Tongue (tissue), 3 donors: ENCODE measurements at places on chromosomes 3 and 15.

DNA sequence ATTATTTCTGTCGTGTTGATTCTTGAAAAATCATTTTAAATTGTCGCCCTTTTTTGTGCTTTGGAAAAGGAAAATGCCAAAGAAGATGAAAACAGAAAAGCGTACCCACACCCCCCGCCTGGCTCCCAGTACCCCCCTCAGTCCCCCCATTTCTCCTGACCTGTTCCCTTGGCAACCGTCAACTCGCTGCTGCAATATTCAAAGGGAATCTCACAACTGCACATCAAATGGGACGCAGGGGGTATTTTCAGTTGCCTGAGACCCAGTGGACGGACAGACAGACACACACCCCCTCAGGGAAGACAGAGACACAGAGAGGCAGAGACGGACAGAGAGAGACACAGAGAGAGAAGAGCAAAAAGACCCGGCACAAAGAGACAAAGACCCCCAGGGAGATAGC lies 83.5 kb upstream of the PRR20G start:
- no peak for DNase-seq

DNA sequence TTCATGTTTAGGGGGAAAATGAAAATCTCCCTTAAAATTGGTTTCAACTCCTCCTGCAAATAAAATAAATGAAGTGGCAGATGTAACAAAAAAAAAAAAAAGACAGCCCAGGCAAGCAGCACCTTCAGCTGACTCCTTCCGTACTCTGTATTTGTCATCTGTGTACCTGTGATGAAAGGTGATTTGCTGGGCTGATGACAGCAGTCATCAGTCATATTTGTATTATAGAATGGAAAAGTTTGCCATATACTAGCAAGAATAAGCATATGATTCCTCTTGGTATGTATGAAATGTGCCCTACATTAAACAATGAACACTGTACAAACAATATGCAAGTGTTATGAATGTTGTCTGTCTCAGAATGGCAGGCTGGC lies 44.1 kb upstream of the WWTR1 start:
- peak; percentile 19 for DNase-seq

- no peak for DNase-seq
These were observed 56.2 kb upstream of the SPATA12 start for GRCh38 chr3:57004229-57004628.

GRCh38 chr15:91031796-91032195 lies 9.4 kb upstream of the VPS33B start:
- DNase-seq: no peak

DNA sequence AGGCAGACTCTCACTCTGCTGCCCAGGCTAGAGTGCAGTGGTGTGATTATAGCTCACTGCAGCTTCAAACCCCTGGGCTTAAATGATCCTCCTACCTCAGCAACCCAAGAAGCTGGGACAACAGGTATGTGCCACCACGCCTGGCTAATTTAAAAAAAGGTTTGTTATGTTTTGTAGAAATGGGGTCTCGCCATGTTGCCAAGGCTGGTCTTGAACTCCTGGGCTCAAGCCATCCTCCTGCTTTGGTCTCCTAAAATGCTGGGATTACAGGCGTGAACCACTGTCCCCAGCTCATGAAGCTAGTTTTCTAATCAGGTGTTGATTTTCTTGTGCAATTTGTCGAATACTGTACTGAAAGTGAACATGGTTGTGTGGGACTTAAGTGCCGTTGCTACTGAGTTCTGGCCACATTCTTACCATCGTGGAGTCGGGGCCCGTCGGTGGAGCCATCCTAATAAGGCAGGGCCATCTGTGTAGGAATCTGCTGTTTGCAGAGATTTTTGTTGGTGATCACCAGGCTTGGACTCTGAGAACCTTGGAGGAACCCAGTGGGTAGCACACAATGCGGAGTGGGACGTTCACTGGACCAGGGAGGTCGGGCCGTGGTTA lies 193.2 kb downstream of the GOLGA6L6 start:
- no peak for DNase-seq

DNA sequence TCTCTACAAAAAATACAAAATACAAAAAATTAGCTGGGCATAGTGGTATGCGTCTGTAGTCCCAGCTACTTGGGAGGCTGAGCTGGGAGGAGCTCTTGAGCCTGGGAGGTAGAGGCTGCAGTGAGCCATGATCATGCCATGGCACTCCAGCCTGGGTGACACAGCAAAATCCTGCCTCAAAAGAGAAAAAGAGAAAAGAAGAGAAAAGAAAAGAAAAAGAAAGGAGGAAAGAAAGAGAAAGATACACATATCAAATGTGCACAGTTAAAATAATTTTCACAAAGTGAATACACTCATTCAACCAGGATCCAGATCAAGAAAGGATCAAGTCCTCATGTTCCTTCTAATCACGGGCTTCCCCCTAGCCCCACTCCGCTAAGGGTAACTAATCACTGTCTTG lies 5.8 kb upstream of the C15orf61 start:
- no peak for DNase-seq

GRCh38 chr15:39747326-39747725 lies 35.3 kb downstream of the FSIP1 start:
- no peak for DNase-seq

GRCh38 chr3:43074482-43074881 lies 31.4 kb downstream of the POMGNT2 start:
- no peak for DNase-seq

DNA sequence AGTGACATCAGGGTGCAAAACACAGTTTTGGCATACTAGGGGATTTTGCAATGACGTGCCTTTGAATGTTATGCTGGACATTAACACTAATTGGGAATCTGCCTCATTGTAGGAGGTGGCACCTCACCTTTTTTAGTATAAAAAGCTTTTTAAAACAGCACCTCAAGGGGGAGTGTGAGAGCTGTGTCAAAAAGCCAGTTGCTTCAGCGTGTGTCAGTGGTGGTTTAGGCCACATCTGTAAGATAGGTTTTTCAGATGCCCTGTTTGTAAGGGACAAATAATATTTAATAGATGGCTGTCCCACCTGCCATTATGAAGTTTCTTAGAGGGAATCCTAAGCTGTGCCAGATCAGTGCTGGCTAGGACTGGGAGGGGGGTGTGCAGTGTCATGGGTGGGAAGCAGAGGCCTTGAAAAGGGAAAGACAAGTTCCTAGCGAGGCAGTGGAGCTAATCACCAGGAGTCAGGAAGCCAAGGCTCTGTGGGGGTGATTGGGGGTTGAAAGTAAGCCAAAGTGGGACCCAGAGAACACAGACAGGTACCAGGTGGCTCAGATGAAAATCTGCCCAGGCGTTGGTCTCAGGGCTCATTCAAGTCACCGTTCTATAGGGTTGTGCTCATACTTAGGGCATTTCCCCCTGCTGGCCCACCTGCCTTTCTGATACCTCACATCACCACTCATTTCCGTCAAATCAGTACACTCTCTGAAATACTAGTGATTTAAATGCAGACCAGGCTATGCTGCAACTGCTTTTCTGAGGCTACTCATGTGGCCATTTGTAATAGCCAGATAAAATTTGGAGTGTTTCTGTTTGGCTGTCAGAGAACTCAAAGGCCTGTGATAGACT lies 120.5 kb downstream of the BBX start:
- no peak for DNase-seq

DNA sequence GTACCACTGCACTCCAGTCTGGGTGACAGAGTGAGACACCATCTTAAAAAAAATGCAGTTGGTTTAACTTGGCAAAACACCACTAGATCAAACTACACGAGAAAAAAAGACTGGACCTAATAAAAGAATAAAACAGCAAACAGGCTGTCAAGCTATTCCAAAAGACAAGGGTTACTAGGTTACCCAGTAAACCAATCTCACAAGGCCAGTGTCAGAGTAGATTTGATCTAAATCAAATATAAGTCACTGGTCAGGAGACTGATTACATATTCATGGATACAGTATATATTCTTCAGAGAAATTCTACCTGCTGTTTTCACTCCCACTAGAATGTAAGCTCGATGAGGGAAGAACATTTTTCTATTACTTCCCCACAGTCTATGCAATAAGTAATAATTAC lies 2.5 kb upstream of the GANC start:
- no peak for DNase-seq

- no peak for DNase-seq
These were observed 68.0 kb downstream of the OXNAD1 start for GRCh38 chr3:16332904-16333426.

DNA sequence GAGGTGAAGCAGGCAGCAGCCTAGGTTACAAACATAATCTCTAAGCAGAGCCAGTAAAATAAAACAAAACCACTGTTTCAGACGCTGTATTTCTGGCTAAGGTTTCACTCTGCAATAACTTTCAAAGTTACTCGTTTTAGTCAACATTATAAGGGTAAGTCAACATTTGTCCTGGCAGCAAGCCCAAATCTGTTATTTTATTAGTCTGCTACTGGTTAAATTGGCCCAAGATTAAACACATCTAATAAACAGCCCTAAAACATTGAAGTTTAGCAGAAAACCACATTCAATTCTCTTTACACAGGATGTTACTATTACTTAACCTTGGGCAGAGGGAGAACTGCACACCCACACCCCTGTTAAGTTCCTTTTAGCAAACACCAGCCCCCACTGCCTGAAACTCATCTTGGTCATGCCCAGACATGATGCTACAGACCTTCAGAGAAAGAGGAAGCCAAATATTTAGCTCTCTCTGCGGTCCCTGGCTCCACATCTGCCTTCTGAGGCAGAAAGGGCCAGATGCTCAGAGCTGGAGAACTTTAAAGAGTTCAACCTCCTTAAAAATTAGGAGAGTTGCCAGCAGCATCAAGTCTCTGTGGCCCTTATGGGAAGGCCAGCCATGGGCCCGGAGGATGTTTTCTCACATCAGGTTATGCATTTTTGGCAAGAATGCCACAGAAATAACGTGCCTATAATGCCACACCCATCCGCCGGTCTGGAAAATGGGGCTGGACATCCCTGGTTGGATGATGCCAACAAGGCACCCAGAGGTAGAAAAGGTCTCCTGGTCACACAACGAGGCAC lies 17.9 kb downstream of the ARHGEF3 start:
- peak; percentile 72 for DNase-seq

- DNase-seq: no peak
These were observed 69.2 kb upstream of the CSTA start for GRCh38 chr3:122255757-122256439.

- DNase-seq: peak; percentile 49
These were observed 1.4 kb downstream of the MORF4L1 start for GRCh38 chr15:78873793-78874765.

GRCh38 chr3:24683633-24684384 lies 189.2 kb upstream of the THRB start:
- peak; percentile 77 for DNase-seq

- DNase-seq: peak; percentile 82
These were observed 182.6 kb upstream of the ROPN1 start for GRCh38 chr3:124174476-124174875.

GRCh38 chr3:143538061-143538460 lies 310.2 kb downstream of the SLC9A9 start:
- no peak for DNase-seq

GRCh38 chr3:155617346-155617925 lies 127.4 kb downstream of the PLCH1 start:
- DNase-seq: no peak

- no peak for DNase-seq
These were observed 10.5 kb upstream of the SUSD5 start for GRCh38 chr3:33229066-33229465.

GRCh38 chr15:101613130-101614000 lies 38.8 kb downstream of the TM2D3 start:
- peak; percentile 85 for DNase-seq

DNA sequence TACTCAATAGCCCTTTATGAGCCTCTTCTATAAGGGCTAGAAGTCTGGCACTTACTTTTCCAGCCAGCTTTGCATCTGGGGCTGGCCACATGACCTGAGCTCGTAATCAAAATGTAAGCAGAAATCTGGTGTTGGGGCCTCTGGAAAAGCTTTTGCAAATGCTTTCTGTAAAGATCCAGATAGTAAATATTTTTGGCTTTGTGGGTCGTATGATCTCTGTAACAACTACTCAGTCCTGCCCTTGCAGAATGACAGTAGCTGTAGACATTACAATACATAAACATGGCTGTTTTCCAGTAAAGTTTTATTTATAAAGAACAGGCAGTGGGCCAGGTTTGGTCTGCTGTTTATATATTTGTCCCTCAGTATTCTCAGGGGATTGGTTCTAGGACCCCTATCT lies 46.2 kb upstream of the THRB start:
- DNase-seq: no peak

DNA sequence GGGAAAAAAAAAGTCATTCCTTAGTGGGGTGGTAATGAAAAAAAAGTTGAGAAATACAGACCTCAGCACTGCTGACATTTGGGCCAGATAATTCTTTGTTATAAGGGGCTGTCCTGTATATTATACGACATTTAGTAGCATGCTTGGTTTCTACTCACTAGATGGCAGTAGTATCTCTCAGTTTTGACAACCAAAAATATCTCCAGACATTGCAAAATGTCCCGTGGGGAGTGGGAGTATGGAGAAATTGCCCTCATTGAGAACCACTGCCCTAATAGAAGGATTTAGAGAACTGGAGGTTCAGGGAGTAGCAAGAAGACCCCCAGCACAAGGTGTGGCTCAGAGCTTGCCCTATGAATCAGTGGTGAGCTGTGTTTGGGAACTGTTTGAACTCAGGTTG lies 28.6 kb upstream of the TEX264 start:
- DNase-seq: no peak

GRCh38 chr15:56249092-56249491 lies 5.4 kb upstream of the RFX7 start:
- DNase-seq: peak; percentile 47

- no peak for DNase-seq
These were observed 109.0 kb upstream of the SLC2A2 start for GRCh38 chr3:171135549-171135948.

GRCh38 chr3:172042136-172042662 lies 2.8 kb downstream of the FNDC3B start:
- peak; percentile 18 for DNase-seq

DNA sequence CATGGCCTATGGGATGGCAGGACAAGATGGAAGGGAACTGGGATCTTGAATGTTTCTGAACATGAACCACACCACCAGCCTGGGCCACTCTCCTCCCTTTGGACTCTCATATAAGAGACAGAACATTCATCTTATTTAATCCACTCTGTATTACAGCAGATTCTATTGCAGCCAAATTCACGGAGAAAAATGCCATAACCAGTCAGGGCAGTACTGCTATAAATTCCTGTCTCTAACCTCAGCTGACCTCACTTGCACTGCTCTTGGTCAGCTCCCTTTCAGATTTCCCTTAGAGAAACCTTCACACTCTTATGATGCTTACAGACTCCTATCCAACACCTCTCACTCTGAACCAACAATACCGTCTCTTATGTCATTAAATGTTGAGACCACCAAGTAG lies 101.4 kb downstream of the RYK start:
- DNase-seq: no peak

GRCh38 chr15:98873441-98874218 lies 134.0 kb downstream of the PGPEP1L start:
- no peak for DNase-seq

- no peak for DNase-seq
These were observed 2.2 kb downstream of the CDCP1 start for GRCh38 chr3:45143673-45144671.

GRCh38 chr3:127706312-127706711 lies 33.6 kb downstream of the ABTB1 start:
- DNase-seq: no peak

- DNase-seq: no peak
These were observed 469 bp downstream of the ZNF770 start for GRCh38 chr15:34987609-34988026.
